Omental fat pad (tissue), 4 donors: ENCODE measurements at places on chromosomes 1 and 21. TPM values are rescaled to one million over a fixed set of nuclear protein-coding genes. Genes with fewer than 3 reads are reported as not detected.

GRCh38 chr1:35835398-35835797, 27.6 kb downstream of the AGO4 start:
- DNase-seq = no peak

DNA sequence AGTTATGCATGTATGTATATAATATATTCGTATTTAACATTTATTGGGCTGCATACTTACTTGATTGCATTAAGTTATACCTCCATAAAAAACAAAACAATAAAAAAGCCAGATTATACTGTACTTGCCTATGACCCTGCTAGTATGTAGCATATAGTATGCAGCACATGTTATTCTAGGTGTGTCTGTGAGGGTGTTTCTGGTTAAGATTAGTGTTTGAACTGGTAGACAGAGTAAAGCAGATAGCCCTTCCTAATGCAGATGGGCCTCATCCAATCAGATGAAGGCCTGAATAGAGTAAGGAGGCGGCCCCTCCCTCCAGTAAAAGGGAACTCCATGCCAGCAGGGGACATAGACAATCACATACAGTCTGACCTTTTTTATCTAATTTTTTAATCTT, 323.3 kb upstream of the USP24 start:
- DNase-seq = no peak

GRCh38 chr1:110449661-110450651, 993 bp upstream of the PROK1 start:
- no peak for DNase-seq

- no peak for DNase-seq
Observed at GRCh38 chr21:42432695-42433094, 29.0 kb downstream of the UBASH3A start.

DNA sequence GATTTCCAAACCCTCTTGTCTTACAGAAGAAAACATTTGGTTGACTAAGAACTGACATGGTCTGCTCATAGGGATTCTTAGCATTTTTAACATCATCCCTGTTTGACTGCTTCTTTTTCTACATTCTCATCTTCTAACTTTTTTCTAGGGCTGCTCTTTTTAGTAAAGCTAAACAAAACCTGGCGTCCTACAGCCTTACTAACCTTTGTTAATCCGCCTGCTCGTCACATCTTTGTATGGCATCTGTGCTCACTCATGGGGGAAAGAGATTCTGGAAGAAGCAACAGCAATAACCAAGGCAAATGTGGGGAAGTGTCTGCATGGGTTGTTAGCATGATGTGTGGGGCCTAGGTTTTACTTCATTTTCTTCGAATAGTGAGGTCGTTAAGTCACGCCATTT, 92.0 kb downstream of the KIF1B start:
- DNase-seq = no peak

DNA sequence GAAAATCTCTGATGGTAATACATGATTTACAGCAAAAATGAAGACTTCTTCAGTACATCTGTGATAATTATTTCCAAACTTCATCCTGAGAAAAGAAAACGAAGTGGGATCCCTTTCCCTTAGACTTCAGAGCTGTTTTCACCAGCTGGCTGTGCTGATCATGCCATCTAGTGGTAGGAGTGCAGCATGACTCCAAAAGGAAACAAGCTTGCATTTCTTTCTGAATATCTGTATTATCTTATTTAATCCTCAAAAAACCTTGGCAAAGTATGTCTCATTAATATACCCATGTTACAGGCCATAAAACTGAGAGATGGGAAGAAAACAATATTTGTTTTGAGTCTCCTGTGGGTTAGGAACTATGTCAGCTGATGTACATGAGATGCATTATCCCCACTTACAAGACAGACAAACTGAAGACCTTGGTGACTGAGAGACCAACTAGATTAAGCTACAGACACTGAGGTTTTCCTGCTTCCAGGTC, 9.8 kb upstream of the GJA8 start:
- DNase-seq = no peak

DNA sequence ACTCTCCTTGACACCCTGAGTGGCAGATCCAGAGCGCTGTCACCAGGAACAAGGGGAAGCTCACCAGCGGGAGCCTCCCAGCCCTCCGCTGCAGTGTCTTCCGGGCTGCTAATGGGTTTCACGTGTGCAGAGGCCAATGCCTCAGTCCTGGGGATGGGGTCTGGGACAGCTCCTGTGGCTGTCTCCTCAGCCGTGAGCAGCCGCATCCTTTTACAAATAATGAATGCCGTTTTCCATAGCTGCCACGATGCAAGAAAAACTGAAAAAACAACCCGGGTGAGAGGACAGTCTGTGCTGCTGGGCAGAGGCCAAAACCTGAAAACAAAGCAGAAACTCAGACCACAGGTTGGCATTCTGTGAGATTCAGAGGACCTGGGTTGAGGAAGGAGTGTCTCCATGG, 212.2 kb upstream of the RAB4A start:
- DNase-seq = no peak

GRCh38 chr1:156781585-156782186, 14.4 kb downstream of the PRCC start:
- DNase-seq = no peak

DNA sequence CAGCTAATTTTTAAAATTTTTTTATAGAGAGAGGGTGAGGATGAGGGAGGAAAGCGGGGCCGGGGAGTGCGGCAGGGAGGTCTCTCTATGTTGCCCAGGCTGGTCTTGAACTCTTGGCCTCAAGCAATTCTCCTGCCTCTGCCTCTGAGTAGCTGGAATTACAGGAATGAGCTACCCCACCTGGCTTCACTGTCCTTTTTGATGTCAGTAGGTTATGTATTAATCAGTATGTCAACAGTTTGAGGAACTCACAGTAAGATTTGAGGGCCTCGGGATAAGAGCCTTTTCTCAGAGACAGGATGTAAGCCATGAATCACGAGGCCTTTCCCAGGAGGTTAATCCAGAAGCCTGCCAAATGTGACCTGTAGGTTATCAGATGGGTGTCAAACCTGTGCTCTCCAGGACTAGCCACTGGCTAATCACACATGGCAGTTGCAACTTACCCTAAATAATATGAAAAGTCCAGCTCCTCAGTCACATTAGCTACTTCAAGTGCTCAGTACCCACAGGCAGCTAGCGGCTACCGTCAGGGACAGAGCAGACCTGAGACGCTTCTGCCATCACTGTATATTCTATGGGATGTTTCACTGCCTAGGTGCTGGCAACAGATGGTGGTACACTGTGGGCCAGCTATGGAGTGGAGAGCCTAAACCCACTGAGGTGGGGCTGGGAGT, 33.1 kb downstream of the TRIM67 start:
- no peak for DNase-seq

- DNase-seq = no peak
Observed at GRCh38 chr1:199837321-199837720, 190.2 kb upstream of the NR5A2 start.

DNA sequence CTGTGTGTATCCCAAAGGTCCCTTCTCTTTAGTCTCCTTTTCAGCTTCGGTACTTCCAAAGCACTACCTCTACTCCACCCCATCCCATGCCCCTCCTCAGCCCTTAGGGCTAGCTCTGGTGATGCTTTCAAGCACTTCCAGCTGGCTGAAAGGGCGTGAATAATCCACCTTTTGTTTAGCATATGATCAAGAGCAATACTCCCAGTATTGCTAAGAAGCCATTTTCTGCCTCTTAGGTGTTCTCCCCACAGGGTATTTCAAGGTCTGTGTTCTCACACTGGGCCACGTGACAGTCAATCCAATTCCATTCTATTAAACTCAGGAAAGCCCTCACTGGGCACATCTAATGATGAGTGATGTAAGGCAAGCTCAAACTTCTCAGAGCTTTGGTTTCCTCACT, 298.5 kb upstream of the PROX1 start:
- DNase-seq = no peak

DNA sequence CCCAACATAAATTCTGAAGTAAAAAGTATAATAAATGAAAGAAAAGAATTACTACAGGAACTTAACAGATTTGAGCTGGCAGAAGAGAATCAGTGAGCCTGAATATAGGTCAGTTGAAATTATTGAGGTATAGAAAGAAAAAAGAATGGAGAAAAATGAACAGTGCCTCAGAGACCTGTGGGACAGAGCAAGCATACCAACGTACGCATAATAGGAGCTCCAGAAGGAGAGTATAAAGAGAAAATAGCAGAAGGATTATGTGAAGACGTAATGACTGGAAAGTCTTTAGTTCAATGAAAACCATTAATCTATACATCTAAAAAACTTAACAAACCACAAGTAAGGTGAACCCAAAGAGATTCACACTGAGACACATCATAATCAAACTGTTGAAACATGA, 261.8 kb downstream of the DYRK1A start:
- DNase-seq = no peak

DNA sequence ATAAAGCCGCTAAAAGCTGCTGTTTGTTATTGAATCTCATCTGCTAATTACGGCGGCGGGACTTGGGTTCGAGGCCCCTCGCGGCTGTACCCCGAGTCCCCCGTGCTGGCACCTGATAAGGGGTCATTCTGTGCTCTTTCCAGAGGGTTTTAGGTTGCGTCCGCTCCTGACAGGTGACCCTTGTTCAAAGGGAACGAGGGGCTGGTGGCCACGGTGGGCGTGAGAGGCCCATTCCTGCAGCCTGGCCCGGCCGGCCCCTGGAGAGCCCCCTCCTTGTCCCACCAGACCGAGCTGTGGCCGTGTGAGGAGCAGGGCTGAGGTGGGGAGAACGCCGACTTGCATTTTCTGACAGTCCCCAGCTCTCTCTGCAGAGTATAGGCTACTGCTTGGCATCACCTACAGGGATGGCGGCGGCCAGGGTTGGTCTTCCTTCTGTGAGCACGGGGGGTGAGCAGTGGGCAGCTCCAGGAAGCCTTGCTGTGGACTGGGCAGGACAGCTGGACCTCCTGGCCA, 12.2 kb downstream of the PRDM16 start:
- no peak for DNase-seq

- DNase-seq = peak; percentile 62
Observed at GRCh38 chr1:25905680-25906643, at the start of gene STMN1. TSS of gene STMN1 (minus strand) at chr1:25906419. CDS start at chr1:25904676, 1,743 bp downstream.

- no peak for DNase-seq
Observed at GRCh38 chr1:234878288-234878687, 250.3 kb downstream of the TOMM20 start.

DNA sequence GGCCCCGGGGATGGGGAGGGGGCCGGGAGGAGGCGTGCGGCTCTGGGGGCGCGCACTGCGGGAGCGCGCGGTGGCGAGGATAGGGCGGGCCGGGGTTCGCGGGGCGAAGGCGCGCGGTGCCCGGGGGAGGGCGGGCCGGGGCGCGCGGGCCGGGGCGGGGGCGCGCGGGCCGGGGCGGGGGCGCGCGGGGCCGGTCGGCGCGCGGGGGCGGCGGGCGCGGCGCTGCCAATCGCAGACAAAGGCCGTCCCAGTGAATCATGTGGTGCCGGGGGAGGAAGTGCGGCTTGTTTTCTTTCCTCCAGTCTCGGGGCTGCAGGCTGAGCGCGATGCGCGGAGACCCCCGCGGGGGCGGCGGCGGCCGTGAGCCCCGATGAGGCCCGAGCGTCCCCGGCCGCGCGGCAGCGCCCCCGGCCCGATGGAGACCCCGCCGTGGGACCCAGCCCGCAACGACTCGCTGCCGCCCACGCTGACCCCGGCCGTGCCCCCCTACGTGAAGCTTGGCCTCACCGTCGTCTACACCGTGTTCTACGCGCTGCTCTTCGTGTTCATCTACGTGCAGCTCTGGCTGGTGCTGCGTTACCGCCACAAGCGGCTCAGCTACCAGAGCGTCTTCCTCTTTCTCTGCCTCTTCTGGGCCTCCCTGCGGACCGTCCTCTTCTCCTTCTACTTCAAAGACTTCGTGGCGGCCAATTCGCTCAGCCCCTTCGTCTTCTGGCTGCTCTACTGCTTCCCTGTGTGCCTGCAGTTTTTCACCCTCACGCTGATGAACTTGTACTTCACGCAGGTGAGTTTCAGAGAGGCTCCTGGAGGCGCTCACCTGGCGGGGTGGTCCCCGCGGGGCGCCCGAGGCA, at the start of gene GPR137B:
Gene GPR137B, plus strand, starts transcription at position 287 of the 851 bp plus-strand sequence. Its CDS starts 84 bp downstream, at position 371.
- DNase-seq = no peak

DNA sequence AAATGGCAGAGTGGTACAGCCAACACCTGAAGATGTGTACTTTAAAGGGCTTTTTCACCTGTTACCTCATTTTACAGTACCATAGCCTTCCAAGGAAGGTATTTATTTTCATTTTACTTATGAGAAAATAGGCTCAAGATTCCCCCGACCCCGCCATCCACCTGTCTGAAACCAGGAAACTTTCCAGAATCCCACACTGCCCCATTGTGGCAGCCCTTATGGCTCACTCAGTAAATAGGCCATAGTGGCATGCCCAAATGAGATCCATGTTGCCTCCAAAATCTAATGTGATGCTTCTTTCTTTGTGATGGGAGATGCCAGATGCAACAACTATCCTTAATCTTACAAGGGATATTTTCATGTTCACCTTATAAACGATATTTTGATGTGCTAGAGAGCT, 97.8 kb downstream of the EBNA1BP2 start:
- DNase-seq = no peak

- no peak for DNase-seq
Observed at GRCh38 chr1:206633708-206634121, 1.6 kb upstream of the DYRK3 start.

- no peak for DNase-seq
Observed at GRCh38 chr1:176058686-176059085, 148.4 kb downstream of the COP1 start.

- DNase-seq = no peak
Observed at GRCh38 chr1:184903111-184903692, 71.1 kb downstream of the NIBAN1 start.

DNA sequence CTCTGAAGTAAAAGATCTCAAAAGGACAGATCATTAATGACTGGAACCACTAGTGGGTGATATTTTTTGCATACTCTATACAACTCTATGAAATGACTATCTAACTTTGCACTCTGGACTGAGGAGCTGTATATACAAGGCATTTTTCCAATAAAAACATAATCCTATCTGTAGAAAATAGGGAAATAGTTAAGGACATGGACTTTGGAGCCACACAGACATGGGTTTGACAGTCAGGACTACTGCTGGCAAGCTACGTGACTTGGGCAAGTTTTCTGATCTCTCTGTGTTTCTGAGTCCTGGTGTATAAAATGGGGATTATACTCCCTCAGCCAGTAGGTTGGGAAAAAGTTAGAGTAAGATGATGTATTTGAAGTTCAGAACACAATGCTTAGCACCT, 20.9 kb upstream of the HSD3B2 start:
- no peak for DNase-seq

The IRF6 gene
- total RNA-seq = 0.44 TPM

The PLA2G4A gene
- total RNA-seq = 13.7 TPM

The TRIM58 gene
- total RNA-seq = 1.4 TPM

The NBPF10 gene
- 1.3 TPM for total RNA-seq

The PCBP3 gene
- 26.8 TPM for total RNA-seq

The FAM72C gene
- total RNA-seq = 0.47 TPM

The DCDC2B gene
- not detected for total RNA-seq

The LRRC7 gene
- total RNA-seq = not detected

The ADGRL4 gene
- 110 TPM for total RNA-seq
